ENCODE measurements at places on chromosomes 5 and 9.

- no peak for DNase-seq
Observed at GRCh38 chr5:164975986-164976385, 1470.6 kb downstream of the MAT2B start.

DNA sequence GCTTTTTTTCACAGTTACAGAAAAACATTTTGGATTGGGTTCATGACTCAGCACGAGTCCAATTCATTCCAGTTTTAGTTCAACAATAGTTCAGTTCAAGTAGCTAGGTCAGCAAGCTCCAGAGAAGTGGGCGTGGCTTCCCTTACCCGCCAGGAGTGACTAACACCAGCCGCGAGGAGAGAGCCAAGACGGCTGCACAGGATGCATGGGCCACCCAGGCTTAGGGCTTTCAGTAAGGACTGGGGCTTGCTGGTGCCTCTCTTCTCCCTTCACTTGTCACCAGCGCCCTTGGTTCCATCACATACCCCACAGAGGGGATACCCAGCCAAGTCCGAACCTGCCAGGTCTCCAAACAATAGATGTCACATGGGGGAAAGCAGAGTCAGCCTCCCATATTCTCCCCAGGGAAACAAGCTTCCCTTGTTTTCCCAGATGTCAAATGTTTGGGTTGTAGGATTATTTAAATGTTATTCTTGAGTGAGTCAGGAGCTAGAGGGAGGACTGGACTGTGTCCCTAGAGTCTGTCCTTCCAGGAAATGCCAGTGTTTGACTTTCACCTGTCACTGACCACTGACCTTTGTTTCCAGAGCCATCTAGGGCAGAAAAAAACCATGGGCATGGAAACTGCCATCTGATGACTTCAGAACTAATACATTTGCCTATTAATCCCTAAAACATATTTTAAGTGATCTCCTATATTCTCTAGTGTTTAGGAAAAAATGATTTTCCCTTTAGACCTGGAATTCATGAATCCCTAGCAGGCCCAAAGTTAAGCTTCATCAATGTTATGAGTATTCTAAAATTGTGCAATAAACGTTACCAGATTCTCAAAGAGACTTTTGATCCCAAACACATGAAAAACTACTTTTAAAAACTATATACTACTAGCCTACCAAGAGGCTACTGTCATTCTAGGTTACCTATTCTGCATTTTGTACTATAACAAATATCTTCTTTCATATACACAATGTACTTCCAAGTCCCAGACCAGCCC is 51.9 kb downstream of the NIPAL4 start:
- DNase-seq, result no peak

DNA sequence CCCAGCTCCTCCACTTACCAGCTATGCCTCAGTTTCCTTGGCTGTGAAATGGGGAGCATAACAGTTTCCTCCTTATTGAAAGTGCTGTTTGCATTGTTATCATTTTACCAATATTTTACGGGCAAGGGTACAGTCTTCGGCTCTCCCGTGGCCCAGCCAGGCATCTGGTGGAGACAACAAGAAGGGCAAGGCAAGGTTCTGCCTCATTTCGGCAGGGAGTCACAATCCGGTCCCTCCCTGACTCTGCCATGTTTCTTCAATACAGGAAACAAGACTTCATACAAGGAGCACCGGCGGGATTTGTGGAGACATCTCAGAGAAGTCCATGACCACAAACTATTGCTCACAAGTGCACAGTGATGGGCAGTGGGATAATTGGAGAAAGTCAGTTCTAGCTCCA is 174.0 kb downstream of the FGF18 start:
- DNase-seq, result no peak

DNA sequence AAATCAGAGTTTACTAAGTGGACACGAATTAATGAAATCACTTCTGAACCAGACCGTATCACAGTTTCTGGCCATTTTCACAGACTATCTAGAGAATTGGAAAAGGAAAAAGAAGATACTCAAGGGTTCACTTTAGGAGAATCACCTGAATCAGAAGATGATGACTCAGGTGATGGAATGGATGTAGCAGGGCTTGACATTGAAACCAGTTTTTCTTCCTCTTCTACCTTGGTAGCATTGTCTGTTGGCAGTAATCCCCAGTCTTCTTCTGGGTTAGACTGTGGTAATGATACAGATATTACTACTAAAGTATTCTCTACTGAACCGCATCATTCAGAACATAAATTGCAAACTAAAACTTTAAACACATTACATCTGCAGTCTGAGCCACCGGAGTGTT is 38.5 kb downstream of the ICE1 start:
- DNase-seq, result no peak

DNA sequence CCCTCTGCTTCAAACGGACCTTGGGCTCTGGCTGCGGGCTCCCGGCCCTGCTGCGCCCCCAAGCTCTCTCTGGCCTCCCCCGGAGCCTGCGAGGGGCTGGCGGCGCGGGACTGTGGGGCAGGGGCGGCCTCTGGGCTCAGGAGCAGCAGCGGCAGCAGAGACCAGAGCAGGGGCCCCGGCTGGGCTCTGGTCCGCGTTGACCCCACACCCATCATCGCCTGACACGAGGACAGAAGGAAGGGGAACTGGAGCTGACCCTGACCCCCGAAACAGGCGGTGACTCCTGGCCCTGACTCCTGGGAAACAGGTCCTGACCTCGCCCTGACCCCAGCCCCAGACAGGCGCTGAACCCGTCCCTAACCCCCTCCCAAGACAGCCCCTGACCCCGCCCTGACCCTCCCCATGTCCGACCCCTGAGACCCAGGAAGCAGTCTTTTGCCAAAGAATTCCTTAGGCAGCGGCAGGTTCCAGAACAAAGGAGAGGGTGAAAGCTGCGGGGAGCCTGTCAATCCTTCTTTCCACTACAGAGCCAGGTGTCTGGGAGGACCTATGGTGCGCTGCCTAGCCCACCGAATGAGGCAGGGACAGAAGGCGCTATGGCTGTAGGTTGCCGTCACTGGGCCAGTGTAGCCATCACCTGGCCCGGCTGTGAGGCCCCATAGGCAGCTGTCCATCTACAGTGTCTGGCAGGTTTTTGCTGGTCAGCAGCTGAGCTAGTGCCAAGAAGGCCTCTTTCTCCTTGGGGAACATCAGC is 74.7 kb upstream of the SPTLC1 start:
- no peak for DNase-seq

DNA sequence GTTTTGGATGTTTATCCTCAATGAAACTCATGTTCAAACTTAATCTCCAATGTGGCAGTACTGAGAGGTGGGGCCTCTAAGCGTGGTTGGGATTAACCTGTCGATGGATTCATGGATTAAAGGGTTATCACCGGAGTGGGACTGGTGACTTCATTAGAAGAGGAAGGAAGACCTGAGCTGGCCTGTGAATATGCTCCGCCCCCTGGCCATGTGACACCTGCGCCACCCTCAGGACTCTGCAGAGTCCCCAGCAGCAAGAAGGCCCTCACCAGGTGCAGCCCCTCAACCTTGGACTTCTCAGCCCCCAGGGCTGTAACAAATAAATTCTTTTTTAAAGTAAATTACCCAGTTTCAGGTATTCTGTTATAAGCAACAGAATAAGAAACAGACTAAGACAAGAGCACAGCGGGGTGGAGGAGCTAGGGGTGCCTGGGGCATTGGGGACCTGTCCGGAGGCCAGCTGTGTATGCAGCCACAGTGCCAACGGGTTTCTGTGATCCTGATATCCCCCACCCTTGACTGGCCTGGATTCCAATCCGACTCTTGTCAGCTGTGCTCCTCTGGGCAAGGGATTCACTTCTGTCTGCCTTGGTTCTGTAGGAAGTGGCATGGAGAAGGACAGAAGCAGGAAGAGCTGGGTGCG is 3.2 kb upstream of the MAPK9 start:
- no peak for DNase-seq

GRCh38 chr5:53357439-53357838 is 123.0 kb upstream of the FST start:
- DNase-seq, result no peak

DNA sequence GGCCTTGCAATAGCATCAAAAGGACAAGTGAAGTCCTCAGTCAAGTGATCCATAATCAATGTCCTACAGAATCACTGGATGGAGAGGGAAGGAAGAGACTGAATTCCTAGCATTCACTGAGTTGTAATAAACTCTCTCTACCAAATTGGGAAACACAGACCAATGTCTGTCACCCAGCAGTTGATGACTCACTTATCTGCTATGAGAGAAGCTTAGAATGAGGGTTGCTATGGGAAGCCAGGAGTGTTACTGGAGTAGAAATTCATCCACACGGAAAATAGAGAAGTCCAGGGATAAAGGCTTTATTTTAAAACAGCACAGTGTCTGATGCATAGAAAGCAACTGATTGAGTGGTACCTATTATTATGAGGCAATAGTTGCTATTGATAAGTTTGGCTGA is 407.4 kb downstream of the BRINP1 start:
- DNase-seq, result no peak

DNA sequence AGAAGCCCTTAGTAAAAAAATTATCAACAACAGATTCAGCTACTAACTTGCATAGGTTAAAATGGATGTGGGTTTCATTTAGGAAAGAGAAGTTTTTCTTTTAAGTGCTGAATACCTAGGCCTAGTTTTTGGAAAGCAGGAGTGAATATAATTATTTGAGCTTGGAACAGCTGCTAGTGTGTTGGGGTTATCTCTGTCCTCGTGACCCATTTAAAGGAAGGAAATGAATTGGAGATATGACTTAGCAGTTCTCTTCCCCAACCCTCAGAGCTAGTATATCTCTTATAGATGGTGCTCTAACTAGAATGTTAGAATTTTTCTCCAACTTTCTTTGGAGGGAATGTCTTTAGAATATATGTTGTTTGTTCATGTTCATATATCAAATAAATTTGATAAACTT is 38.6 kb downstream of the ZNF366 start:
- DNase-seq, result no peak

DNA sequence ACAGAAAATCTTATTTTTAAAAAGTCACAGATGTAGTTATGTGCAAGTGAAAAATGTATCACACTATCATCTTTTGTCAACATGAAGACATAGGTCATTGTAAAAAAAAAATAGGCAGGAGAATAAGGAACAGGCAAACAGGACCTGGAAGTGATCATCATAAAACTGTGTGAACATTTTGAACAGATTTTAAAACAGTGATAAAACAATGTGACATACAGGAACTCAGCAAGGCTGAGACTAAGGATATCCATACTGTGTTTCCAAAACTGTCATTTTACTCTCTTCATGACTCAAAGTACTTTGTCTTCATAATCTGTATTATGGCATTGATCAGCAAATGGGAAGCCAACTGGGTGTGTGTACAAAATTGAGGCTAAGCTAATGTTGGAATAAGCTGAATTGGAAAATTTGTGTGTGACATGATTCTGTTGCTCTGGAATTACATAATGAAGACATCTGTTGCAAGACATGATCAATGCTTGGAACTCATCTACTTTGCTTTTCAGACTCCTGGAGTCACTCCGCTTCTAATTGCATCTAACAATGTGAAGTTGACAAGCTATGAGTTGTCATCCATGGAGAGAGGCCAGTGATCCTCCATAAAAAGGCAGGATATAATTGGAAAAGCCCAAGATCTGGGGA is 978.7 kb upstream of the NUDT12 start:
- DNase-seq, result no peak

GRCh38 chr5:163821142-163821541 is 315.7 kb downstream of the MAT2B start:
- DNase-seq, result no peak

DNA sequence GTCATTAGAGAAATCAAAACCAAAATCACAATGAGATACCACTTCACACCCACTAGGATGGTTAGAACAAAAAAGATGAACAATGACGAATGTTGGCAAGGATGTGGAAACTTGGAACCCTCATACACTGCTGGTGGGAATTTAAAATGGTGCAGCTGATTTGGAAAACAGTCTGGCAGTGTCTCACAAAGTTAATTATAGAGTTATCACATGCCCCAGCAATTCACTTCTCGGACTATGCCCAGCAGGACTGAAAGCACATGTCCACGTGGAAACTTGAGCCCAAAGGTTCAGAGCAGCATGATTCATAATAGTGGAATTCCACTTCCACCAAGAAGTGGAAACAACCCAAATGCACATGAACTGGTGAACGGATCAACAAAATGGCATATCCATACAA is 85.0 kb upstream of the HRH2 start:
- no peak for DNase-seq

- DNase-seq, result no peak
Observed at GRCh38 chr5:37859805-37860204, 20.0 kb upstream of the GDNF start.

GRCh38 chr5:136202469-136203205 is 9.7 kb upstream of the SMIM32 start:
- no peak for DNase-seq

DNA sequence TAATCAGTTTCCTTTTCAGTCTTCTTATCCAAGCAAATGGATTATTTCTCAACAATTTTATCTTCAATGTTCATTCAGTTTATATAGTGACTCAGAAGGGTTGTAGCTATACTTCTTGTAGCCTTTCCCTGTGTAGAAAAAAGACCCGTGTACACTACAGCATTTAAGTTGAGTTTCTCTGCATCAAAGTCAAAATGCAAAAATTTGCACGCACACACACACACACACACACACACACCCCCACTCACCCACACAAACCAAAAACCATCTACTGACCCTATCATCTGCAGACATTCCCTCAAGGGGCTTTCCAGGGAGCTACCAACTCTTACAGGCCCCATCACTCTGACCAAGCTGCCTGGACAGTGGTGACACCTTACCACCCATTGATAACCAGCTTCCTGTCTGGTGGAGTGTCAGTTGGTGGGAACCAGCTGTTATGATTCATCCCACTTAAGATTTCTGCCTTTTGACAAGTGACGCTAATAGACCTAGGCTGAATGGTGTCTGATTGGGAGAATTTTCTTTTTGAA is 12.2 kb upstream of the ELL2 start:
- no peak for DNase-seq

- no peak for DNase-seq
Observed at GRCh38 chr9:16627967-16628366, 242.5 kb downstream of the BNC2 start.

DNA sequence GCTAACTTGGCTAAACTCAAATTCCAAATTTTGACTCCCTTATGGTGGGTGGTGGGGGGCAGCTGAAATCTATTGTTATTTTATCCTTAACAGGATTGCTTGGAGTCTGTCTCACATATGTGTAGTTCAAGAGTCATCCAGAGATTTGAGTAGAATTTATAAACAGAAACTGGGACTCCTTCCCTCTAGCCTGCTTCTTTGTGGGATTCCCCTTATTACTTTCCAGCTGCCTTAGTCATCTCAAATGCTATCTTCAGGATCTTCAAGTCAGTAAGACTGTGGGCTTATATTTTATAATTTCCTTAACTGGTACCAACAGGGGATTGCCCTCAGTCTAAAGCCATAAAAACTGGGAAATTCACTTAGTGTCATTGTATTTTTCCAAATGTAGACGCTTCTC is 55.5 kb downstream of the NNT start:
- DNase-seq, result no peak

DNA sequence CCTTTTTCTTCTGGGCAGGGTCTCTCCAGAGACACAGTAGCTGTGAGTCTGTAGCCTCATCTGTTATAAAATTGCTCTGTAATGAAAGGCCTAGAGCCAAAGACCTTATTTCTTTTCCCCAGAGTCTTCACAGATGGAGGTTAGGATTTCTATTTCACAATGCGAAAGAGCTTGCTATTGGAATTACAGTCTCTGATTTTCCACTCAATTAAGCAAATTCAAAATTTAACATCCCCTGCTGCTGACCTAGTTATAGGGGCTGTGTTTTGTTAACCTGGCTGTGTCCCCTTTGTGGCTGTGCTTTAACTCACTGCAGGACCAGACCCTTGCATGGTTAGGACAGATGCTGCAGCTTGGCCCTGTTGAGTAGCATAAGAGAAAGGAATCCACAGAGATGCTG is 190.3 kb upstream of the NMUR2 start:
- DNase-seq, result no peak

GRCh38 chr5:2550509-2550908 is 201.0 kb downstream of the IRX2 start:
- DNase-seq, result no peak

Data from stimulated activated CD8-positive, alpha-beta memory T cell treated with anti-CD3 and anti-CD28 coated beads, Interleukin-4, amount 100 ng/mL, for 1 hour (primary cell).